ENCODE measurements at places on chromosomes 5 and 9. TPM values are rescaled to one million over a fixed set of nuclear protein-coding genes. Genes with fewer than 3 reads are reported as not detected.

DNA sequence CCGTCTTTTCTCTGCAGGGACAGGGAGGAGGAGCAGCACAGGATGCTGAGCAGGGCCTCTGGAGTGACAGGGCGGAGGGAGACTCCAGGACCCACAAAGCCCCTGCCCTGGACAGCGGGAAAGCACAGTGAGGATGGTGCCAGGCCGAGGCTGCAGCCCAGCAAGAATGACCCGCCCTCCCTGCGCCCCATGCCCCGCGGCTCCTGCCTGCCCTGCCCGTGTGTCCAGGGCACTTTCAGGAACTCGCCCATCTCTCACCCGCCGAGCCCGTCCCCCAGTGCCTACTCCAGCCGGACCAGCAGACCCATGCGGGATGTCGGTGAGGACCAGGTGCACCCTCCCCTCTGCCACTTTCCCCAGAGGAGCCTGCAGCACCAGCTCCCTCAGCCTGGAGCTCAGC, 9.1 kb upstream of the EXOC3 start:
- DNase-seq, result peak; percentile 85

DNA sequence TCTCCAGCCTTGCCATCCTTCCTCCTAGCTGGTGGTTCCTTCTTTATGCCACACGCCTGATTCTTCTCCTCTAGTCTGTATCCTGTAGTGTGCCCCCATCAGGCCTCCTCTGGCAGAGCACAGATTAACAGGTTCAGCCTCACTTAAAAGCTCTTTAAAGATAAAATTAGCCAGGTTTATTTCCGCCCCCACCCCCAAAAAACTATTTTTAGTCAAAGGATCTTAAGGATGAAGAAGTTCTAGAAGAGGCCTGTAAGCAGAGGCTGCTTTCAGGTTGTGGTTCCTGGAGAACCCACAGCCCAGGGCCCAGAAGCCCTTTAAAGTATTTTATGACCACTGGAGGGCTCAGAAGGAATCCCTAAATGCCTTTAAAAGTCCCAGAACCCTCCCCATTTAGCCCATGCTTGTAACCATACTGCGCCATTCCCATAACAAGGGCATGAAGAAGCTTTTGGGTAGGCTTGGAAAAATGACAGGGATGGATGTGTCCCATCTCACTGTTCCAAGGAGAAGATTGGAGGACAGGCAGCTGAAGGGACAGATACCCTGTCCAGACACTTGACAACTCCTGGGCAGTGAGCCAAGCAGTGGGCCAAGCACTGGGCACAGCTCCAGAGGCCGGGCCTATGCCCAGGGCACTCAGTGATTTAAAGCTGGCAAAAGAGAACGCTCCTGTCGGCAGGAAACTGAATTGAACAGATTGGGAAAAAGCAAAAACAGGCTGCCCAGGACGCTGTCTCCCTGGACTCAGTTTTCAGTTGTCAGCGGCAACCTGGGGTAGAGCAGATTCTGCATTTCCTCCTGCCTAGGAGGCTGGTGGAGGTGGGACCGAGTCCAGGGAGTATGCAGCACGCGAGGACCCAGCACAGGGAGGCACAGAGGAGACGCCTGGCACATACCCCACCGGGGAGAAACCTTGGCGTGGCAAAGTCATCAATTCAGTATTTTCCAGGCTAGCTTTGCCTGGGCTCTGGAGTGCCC, 106.3 kb upstream of the SSBP2 start:
- peak; percentile 34 for DNase-seq

- DNase-seq, result no peak
These were observed 29.5 kb downstream of the GNAQ start for GRCh38 chr9:78001946-78002731.

- no peak for DNase-seq
These were observed 564.8 kb upstream of the CLINT1 start for GRCh38 chr5:158423623-158424200.

DNA sequence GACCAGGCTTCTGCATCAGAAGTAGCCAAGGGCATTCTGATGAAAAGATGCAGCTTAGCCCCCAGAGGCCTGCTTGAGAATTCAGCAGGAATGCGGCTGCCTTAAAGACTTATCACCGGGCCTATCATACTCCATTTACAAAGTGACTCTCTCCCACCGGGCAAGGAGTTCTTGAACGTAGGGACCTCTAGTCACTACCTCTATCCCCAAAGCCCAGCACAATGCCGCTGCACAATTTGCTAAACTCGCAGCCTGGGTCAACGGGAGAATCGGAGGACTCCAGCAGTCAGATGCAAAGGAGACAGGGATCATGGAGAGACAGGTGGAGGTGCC, 661 bp downstream of the PDCL start:
- DNase-seq, result no peak

GRCh38 chr9:125748446-125749099, 1.4 kb downstream of the PBX3 start:
- peak; percentile 62 for DNase-seq

GRCh38 chr5:169288066-169288930, 12.6 kb downstream of the SLIT3 start:
- DNase-seq, result no peak

DNA sequence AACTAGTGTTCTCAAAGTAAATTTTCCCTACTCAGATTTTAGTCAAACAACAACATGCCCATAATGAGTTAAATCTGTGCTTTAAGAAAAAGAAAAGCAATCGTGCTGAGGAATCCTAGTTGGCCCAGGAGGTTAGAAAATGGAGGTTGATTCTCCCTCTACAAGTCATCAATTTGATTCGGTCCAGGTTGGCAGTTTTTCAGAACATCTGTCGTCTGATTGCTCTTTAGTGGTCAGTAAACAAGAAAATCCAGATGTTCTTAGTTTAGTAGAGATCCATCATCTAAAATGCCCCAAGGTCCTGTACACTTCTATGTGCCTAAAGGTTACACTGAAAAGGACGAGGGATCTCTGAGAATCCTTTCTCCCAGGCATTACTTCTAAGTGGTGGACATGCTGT, 659.2 kb downstream of the MTRR start:
- no peak for DNase-seq

DNA sequence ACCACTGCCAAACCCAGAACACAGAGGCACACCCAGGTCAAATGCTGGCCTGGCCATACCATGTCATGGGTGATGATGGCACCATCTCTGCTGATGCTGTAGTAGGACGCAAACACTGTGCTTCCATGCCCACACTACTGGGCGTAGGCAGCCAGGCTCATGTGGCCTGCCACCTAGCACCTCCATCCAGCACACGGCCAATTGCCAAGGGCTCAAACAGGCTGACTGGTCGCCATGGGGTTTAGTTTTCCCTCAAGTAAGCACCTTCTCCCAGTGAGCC, 39.4 kb downstream of the BICD2 start:
- peak; percentile 38 for DNase-seq

GRCh38 chr5:149485655-149486615, 65.3 kb downstream of the CSNK1A1 start:
- DNase-seq, result peak; percentile 80

DNA sequence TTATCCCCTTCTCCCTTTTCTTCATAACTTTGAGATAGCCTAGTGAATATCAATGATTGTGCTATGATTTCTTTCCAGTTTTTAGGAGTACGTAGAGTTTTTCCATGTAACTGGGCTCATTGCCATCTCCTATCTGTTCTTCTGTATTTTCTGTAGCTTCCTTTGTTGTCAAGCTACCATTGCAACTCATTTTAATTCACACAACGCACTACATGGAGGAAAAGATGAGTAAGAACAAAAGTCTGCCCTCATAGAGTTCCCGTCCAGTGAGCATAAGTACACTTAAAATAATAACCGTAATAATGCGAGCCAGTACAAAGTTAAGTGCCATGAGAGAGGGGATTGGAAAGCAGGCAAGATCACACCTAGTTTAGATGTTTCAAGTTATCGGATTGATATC, 177.7 kb downstream of the PAM start:
- DNase-seq, result no peak

The INSL4 gene
- total RNA-seq, result not detected

The SYK gene
- not detected for total RNA-seq

The SLC12A7 gene
- 6.9 TPM for total RNA-seq
